Ascending aorta (tissue), 2 donors: ENCODE measurements at places on chromosomes 4 and X.

DNA sequence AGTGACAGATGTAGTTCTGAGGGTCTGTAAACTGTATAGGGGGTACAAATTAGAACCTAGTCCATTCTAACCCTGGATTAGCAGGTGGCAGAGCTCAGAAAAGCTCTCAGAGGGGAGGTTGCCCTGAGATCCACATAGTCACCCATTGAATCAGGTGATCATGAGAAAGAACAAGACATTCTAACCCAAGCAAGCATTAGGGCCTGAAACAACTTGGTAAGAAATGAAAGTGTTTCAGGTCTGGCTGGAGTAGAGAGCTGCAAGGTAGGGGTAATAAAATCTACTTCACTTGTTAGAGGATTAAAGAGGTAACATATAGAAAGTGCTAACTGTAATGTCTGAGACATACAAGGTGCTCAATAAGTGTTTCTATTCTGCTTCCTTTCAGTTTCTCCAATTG, 8.8 kb upstream of the BMP2K start:
- DNase-seq: no peak

- no peak for DNase-seq
These were observed 56.8 kb upstream of the DCLK2 start for GRCh38 chr4:150021483-150021882.

GRCh38 chrX:72245461-72246089, 6.7 kb upstream of the ERCC6L start:
- no peak for DNase-seq

- no peak for DNase-seq
These were observed 15.0 kb downstream of the C4orf51 start for GRCh38 chr4:145694929-145695328.

- no peak for DNase-seq
These were observed 11.8 kb upstream of the CLDN24 start for GRCh38 chr4:183333983-183334382.

- no peak for DNase-seq
These were observed 123.7 kb downstream of the ANAPC4 start for GRCh38 chr4:25500626-25501316.
